Stimulated activated CD8-positive, alpha-beta memory T cell treated with anti-CD3 and anti-CD28 coated beads, Interleukin-4, amount 100 ng/mL, for 1 hour (primary cell): ENCODE measurements at places on chromosomes 1 and 21.

DNA sequence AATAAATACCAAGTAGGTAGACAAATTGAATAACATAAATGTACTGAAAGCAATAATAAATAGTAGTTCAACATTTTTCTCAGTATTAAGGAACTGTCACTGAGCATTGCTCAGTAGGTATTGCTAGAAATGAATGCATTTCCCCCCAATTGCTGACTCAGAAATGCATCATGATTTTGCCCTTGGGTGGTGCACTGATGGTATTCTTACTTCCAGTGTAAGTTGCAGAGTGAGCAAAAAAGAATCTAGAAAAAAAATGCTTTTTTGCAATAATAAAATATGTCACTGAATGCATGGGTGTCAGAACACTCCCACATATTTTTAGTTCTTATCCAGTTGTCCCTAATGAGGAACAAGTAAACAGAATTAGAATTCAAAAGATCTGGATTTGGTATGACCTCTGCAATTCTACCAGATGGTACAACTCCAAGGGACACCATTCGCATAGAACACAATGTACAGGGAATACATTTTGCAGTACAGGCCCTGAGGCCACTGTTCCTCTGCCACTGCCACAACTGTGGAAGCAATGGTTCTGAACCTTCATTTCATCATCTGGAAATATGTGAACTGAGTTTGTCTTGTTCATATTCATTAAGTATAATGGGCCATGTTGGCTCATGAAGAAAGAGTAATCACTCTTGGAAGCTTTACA is 78.0 kb downstream of the ATP6V1G3 start:
- no peak for DNase-seq

- no peak for DNase-seq
Measured at GRCh38 chr1:175129644-175129996, 62.0 kb downstream of the TNN start.

- no peak for DNase-seq
Measured at GRCh38 chr1:183039985-183040447, 16.8 kb downstream of the LAMC1 start.

DNA sequence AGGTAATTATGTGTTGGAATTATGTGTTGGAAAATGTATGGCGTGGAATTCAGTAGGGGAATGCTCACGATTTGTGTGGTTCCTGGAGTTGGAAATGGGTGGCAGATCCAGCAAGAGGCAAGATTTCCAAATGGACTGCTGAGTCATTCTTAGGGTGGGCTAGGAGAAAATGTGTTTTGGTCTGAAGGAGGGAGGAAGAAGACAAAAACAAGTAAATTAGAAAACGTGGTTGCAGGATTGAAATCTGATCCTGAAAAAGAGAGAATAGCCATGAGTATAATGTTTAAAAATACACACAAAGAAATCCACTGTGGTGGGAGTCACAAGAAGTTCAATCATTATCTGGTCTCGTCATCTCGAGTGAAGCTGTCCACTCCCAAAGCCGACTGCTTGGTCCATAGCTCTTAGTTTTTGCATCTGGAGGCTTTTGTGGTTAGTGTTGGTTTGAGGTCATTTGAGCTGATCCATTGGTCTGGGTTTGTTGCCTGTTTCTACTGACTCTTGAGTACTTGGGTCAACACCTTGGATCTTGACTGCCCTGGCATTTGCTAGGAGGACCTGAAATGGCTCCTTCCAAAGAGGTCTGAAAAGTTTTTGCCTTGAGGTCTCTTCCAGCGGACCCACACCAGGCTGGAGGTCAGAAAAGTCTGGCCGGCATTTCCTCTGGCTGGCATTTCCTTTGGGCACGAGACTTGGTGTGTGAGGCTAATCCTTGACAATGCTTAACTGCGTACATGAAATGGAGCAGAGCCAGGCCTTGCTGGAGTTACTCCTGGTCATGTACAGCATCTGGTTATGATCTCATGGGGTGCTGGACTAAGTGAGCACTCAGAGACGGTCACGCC is 9.2 kb downstream of the MX2 start:
- no peak for DNase-seq

DNA sequence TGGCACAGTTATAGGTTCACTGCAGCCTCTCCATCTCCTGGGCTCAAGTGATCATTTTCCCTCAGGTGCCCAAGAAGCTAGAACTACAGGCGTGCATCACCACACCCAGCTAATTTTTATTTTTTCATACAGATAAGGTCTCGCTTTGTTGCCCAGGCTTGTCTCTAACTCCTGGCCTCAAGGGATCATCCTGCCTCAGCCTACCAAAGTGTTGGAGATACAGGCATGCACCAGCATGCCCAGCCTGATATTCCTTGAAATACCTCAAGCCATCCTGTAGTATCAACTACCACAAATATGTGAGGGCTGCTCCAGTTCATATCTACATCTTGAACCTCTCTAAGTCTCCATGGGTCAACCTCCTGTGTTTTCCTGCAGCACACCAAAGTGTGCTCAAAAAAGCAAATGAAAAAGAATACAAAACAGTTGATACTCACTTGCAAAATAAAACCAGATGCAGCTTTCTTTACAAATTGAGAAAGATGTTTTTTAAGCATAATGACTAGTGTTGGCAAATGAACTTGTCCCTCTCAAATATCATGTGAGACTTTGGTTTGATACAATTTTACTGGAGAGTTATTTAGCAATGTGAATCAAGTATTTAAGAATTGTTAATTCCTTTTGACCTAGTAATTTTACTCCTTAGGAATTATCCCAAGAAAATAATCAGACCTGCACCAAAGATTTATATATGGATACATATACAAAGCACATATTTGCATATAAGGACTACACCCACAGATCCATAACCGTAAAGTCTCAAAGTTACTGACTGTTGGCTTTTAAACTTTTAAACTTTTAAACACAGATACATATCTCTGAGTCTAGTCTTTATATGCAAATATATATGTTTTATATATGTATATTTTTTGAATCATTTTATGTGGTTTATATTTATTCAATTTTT is 197.7 kb downstream of the NRIP1 start:
- DNase-seq: no peak

DNA sequence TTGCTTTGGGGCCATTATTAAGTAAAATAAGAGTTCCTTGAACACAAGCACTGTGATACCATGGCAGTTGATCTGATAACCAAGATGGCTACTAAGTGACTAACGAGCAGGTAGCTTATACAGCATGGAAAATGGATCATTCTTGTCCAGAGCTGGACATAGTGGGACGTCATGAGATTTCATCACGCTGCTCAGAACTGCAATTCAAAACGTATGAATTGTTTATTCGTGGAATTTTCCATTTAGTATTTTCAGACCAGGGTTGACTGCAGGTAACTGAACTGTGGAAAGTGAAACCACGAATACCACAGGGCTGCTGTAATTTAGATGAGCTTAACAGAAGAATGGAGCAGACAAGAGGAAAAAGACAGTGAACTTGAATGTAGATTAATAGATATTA is 38.9 kb downstream of the CCDC18 start:
- no peak for DNase-seq

DNA sequence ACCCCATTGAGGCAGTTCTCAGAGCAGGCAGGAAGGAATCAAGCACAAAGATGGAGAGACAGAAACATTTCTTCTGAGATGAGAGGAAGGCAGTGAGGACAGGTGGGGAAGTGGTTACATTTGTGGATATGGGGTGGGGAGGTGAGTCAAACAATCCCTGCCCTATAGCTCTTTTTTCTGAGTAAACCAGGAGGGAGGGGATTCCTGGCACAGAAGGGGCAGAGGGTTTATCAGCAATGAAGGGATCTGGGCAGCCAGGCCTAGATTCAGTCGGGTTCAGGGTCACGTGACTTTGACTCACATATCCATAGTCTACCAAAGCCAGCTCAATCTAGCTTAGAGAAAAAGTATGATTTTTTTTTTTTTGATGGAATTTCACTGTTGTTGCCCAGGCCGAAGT is 15.7 kb upstream of the PHC2 start:
- no peak for DNase-seq
